ENCODE measurements at places on chromosomes 2 and 18.

DNA sequence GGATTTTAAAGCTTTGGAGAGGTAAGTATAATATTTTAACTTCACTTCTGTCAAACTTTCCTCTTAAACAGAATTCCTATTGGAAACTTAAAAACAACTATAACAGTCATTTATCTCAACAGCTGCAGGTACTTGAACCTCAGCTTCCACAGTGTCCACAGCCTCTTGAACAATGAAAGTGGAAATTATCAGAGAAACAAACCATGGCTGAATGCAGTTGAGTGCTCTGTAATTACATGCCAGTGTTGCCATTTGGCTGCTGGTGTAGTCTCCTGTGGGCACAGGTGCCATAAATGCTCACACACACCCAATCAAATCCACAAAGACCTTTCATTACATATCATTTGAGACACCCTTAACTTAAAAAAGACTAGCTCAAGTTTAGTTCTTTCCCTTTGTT, 125.1 kb downstream of the CPS1 start:
- no peak overlapping the region for H3K27ac ChIP-seq
- DNase-seq: no peak
- no peaks in the 10 kb centered on the region for H3K4me1 ChIP-seq
- no peaks in the 10 kb centered on the region for H3K36me3 ChIP-seq
- no peak overlapping the region for H3K4me3 ChIP-seq

- H3K4me1 ChIP-seq: no peaks in the 10 kb centered on the region
- no peaks in the 10 kb centered on the region for H3K36me3 ChIP-seq
- H3K4me3 ChIP-seq: no peak overlapping the region
- H3K27ac ChIP-seq: no peak overlapping the region
- no peaks in the 10 kb centered on the region for H3K27me3 ChIP-seq
Observed at GRCh38 chr18:47203626-47204464, 27.7 kb upstream of the IER3IP1 start.

- no peaks in the 10 kb centered on the region for H3K4me1 ChIP-seq
- no peaks in the 10 kb centered on the region for H3K36me3 ChIP-seq
- no peak for DNase-seq
- no peaks in the 10 kb centered on the region for H3K27me3 ChIP-seq
- H3K27ac ChIP-seq: no peak overlapping the region
Observed at GRCh38 chr18:7770908-7771307, 203.8 kb downstream of the PTPRM start.

GRCh38 chr2:208361077-208361441, 45.5 kb upstream of the PTH2R start:
- H3K27ac ChIP-seq: no peak overlapping the region
- H3K27me3 ChIP-seq: no peaks in the 10 kb centered on the region
- peaks cover 3% of the 10 kb centered on the region for H3K4me1 ChIP-seq

- no peaks in the 10 kb centered on the region for H3K4me1 ChIP-seq
- H3K27ac ChIP-seq: peak overlapping the region; percentile 44
- DNase-seq: no peak
- no peaks in the 10 kb centered on the region for H3K27me3 ChIP-seq
Observed at GRCh38 chr2:202149936-202150335, 76.9 kb downstream of the KIAA2012 start.

- no peaks in the 10 kb centered on the region for H3K27me3 ChIP-seq
- H3K27ac ChIP-seq: no peak overlapping the region
Observed at GRCh38 chr2:129729011-129729410, 250.5 kb upstream of the RAB6C start.

DNA sequence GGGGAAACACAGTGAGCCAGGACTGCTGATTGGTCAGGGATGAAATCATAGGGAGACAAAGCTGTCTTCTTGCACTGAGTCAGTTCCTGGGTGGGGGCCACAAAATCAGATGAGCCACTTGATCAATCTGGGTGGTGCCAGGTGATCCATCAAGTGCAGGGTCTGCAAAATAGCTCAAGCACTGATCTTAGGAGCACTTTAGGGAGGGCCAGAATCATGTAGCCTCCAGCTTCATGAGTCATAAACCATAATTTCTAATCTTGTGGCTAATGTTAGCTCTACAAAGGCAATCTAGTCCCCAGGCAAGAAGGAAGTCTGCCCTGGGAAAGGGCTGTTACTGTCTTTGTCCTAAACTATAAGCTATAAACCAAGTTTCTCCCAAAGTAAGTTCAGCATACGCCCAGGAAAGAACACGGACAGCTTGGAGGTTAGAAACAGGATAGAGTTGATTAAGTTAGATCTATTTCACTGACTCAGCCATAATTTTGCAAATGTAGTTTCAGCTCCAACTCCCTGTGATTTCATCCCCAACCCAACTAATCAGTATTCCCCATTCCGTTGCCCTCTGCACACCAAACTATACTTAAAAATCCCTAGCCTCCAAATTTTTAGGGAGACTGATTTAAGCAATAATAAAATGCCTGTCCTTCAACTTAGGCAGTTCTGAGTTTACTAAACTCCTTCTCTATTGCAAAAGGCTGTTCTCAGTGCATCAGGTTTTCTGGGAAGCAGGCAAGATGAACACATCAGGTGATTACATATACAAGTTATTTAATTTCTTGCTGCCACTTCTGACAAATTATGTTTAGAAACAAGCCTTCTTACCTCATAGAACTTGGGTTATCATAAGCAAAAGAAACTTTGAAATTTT, 226.9 kb upstream of the SPOPL start:
- H3K27ac ChIP-seq: no peak overlapping the region
- no peak overlapping the region for H3K4me3 ChIP-seq
- DNase-seq: no peak
- H3K36me3 ChIP-seq: no peaks in the 10 kb centered on the region
- H3K4me1 ChIP-seq: no peaks in the 10 kb centered on the region
- H3K27me3 ChIP-seq: no peaks in the 10 kb centered on the region

GRCh38 chr2:176461098-176461808, 192.0 kb downstream of the MTX2 start:
- peak overlapping the region; percentile 11 for H3K27ac ChIP-seq
- no peaks in the 10 kb centered on the region for H3K36me3 ChIP-seq
- H3K4me1 ChIP-seq: no peaks in the 10 kb centered on the region
- no peak for DNase-seq

- H3K27ac ChIP-seq: no peak overlapping the region
- no peaks in the 10 kb centered on the region for H3K36me3 ChIP-seq
- H3K4me3 ChIP-seq: no peak overlapping the region
- DNase-seq: no peak
Observed at GRCh38 chr2:78065366-78065765, 543.2 kb upstream of the LRRTM4 start.

DNA sequence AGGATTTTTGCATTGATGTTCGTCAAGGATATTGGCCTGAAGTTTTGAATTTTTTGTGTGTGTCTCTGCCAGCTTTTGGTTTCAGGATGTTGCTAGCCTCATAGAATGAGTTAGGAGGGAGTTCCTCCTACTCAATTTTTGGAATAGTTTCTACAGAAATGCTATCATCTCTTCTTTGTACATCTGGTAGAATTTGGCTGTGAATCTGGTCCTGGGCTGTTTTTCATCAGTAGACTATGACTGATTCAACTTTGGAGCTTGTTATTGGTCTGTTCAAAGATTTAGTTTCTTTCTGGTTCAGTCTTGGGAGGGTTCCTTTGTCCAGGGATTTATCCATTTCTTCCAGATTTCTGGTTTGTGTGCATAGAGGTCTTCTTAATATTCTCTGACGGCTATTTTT, 166.7 kb downstream of the ST6GAL2 start:
- no peak for DNase-seq
- no peak overlapping the region for H3K27ac ChIP-seq
- no peaks in the 10 kb centered on the region for H3K4me1 ChIP-seq
- H3K4me3 ChIP-seq: no peak overlapping the region

GRCh38 chr18:75504469-75504868, 77.0 kb upstream of the SMIM21 start:
- H3K4me3 ChIP-seq: no peak overlapping the region
- DNase-seq: no peak
- H3K4me1 ChIP-seq: no peaks in the 10 kb centered on the region
- H3K27me3 ChIP-seq: no peaks in the 10 kb centered on the region
- no peaks in the 10 kb centered on the region for H3K36me3 ChIP-seq

DNA sequence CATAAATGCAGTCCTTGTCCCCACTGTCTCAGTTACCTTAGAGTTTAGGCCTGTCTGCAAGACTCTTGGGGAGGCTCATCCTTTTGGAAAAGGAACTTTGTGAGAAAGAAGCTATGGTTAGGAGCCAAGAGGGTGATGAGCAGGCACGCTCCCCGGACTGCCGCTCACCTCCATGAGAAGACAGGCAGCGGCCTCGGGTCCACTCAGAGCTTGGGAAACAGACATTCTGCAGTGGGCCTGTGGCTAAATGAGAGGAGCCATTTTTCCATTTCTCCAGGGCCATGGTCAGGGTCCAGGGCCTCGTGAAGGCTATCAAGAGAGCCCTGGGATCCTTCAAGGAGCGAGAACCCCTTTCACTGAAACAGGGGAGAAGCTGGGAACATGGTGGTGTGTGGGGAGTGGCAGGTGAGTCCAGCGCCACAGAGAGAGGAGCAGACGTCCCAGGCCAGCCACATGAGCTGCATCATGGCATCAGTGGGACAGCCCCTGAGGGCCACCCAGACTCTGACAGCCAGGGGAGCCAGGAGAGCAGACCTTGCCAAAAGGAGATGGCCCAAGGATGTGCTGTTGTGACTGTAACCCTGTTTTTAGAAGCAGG, 4.0 kb upstream of the TEX51 start:
- peak; percentile 3 for DNase-seq
- no peaks in the 10 kb centered on the region for H3K27me3 ChIP-seq
- no peaks in the 10 kb centered on the region for H3K36me3 ChIP-seq
- no peak overlapping the region for H3K4me3 ChIP-seq

DNA sequence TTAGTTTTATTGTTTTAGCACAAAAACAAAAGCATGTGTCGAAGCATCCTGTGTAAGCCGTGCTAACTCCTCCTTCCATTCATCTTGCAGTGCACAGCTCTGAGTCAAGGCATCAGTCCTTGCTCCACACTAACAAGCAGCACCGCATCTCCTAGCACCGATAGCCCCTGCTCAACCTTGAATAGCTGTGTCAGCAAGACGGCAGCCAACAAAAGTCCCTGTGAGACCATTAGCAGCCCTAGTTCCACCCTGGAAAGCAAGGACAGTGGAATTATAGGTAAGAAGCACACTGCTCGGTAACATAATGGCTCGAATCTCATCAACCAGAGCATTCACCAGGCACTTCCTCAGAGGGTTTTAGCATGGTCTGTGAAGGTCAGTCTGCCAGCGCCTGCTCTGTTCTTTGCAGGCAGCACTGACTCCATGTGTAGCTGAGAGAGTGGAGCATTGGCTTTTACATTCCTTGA, 136.2 kb downstream of the WDSUB1 start:
- no peak overlapping the region for H3K4me3 ChIP-seq
- no peak for DNase-seq
- no peaks in the 10 kb centered on the region for H3K27me3 ChIP-seq
- no peaks in the 10 kb centered on the region for H3K4me1 ChIP-seq
- H3K36me3 ChIP-seq: no peaks in the 10 kb centered on the region

GRCh38 chr2:36392571-36393255, 37.1 kb downstream of the CRIM1 start:
- no peak overlapping the region for H3K4me3 ChIP-seq
- no peaks in the 10 kb centered on the region for H3K36me3 ChIP-seq
- DNase-seq: no peak
- no peaks in the 10 kb centered on the region for H3K27me3 ChIP-seq
- H3K27ac ChIP-seq: no peak overlapping the region

DNA sequence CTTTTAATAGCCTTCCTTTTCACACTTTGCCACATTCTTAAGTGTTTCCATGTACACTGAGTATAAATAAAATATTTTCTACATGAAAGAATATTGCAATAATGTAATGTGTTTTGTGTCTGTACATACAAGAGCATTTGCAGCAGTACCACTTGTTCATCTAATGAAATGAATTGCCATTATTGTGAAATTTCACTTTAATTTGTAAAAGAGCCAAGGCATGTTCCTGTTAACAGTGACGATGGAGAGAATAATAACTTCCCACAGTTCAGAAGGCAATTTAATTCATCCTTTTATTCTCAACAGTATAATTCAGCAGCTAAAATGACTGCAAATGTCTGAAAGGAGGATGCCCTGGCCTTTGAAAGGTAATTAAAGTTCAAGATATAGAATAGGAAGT, 853.9 kb downstream of the LRRTM4 start:
- no peaks in the 10 kb centered on the region for H3K36me3 ChIP-seq
- H3K4me3 ChIP-seq: no peak overlapping the region
- H3K4me1 ChIP-seq: no peaks in the 10 kb centered on the region
- no peaks in the 10 kb centered on the region for H3K27me3 ChIP-seq

GRCh38 chr2:40395169-40396073, 56.5 kb downstream of the SLC8A1 start:
- no peak overlapping the region for H3K4me3 ChIP-seq
- H3K27me3 ChIP-seq: no peaks in the 10 kb centered on the region
- no peaks in the 10 kb centered on the region for H3K36me3 ChIP-seq

- H3K4me1 ChIP-seq: no peaks in the 10 kb centered on the region
- H3K36me3 ChIP-seq: no peaks in the 10 kb centered on the region
- no peaks in the 10 kb centered on the region for H3K27me3 ChIP-seq
- no peak overlapping the region for H3K4me3 ChIP-seq
- DNase-seq: no peak
Observed at GRCh38 chr2:219104107-219105035, 43.6 kb upstream of the IHH start.

DNA sequence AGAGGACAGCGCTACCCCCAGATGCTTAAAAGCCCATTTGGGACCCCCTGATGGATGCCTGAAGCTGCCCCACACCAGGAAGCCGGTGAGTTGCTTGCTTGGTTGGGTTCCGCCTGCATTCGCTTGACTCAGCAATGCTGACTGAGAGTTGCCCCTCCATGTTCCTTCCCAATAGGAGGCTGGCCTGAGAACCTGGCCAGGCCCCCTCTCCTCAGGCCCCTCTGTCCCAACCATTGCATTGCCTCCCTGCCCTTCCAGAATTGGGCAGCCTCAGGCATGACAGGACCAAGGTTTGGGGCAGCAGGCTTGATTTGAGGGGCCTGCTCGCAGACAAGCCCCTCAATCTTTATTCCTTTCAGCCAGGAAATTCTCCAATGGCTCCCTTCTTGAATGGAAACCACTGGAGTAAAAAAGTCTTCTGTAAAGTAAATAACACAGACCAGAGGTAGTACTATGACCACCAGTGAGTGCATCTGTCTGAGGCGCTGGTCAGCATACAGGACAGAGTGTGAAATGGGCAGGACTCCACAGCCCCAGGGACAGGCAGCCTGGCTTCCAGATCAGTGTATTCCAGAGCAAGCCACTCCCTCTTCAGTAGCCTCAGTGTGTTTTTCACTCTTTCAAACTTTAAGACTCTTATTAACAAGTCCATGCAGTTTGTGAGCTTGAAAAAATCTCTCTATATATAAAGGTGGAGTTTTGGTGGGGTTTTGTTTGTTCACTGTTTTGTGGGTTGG, 104.7 kb downstream of the C1QL2 start:
- no peak overlapping the region for H3K27ac ChIP-seq
- no peak for DNase-seq
- no peaks in the 10 kb centered on the region for H3K36me3 ChIP-seq
- H3K4me3 ChIP-seq: no peak overlapping the region
- H3K27me3 ChIP-seq: no peaks in the 10 kb centered on the region

- no peaks in the 10 kb centered on the region for H3K27me3 ChIP-seq
- peaks cover 8% of the 10 kb centered on the region for H3K4me1 ChIP-seq
- DNase-seq: no peak
- H3K36me3 ChIP-seq: no peaks in the 10 kb centered on the region
Observed at GRCh38 chr2:19799881-19800780, 101.7 kb downstream of the TTC32 start.

GRCh38 chr2:177252808-177253531, 11.6 kb downstream of the NFE2L2 start:
- no peak for DNase-seq
- H3K36me3 ChIP-seq: no peaks in the 10 kb centered on the region
- peaks cover 39% of the 10 kb centered on the region for H3K4me1 ChIP-seq
- H3K27ac ChIP-seq: peak overlapping the region; percentile 58

- no peaks in the 10 kb centered on the region for H3K27me3 ChIP-seq
- no peak overlapping the region for H3K4me3 ChIP-seq
- H3K27ac ChIP-seq: no peak overlapping the region
- DNase-seq: no peak
Observed at GRCh38 chr2:196390243-196391148, 219.1 kb upstream of the STK17B start.

Data from uterus (tissue), 4 donors.